D341Med (cell line): ENCODE measurements at places on chromosomes 12 and 14.
A peak's percentile ranks its signal among the peaks of the same experiment; 100 is the strongest.

GRCh38 chr12:67659292-67659691 is 10.7 kb downstream of the DYRK2 start:
- no peak for DNase-seq

- DNase-seq, result no peak
Measured at GRCh38 chr14:59358102-59358501, 107.1 kb downstream of the GPR135 start.

DNA sequence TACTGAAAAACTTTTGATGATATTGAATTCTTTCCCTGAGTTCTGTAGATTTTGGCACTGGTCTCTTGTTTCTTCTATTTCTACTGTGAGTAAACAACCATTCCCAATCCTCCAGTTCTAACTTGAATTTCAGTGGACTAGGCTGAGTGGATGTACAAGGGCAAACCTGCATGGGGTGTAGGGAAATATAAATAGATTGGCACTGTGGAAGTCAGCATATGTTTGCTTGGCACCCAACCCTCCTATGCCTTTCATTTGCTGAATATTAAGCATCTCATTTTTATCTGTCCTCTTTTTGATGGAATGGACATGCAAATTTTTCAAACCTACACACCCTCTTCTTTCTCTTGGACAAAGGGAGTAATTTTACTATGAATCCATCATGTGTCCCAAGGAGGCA is 828.3 kb downstream of the DIO2 start:
- DNase-seq, result no peak

DNA sequence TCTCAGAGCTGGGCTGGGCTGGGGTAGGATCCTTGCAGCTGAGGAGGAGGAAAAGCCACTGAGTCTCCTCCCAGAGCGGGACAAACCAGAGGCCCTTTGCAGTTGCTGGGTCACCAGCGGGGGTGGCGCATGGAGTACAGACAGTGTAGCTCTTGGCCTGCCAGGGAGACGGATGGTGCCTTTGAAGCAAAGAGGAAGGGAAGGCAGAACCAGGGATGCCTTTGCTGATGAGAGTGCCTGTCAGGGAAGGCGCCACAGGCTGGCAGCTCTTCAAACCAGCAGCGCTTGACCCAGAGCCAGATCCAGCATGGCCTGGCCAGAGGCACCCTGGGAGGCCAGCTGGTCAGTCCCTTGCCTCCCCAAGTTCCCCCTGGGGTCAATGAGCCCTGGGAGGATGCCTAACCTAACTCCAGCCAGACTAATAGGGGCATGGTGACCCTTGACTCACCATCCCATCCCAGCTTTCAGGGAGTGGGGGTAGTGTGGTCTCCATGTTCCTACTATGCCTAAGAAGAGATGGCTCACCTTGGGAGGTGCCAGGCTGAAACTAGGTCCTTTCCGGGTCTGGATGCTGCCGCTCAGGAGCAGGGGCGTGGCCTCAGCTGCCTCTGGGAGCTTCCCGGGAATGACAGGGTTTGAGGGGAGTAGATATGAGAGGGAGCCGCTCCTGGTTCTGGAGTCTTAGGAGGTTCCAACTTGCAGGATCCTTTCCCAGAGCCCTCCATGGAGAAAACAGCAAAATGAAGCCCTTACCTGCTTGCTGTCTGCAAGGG is 19.8 kb downstream of the VASH1 start:
- peak; percentile 12 for DNase-seq

DNA sequence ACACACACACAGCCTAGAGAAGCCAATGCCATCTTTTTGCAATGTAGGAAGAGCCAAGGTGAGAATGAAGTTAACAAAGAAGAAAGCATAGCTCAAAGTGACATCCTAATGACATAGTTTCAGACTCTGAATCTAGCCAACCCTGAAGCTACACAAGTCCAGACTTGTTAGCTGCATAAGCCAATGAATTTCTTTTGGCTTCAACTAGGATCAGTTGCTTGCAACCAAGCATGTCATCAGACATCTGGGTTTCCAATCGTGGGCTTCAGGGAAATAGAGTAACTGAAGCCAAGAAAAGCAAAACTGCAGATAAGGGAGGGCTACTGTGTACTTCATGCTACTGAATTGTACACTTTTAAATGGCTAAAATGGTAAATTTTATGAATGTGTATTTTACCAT is 4.4 kb upstream of the GPHN start:
- no peak for DNase-seq

- no peak for DNase-seq
Measured at GRCh38 chr12:25269701-25270100, 19.0 kb upstream of the KRAS start.

- no peak for DNase-seq
Measured at GRCh38 chr12:113837084-113837483, 129.0 kb downstream of the RBM19 start.

GRCh38 chr14:89845346-89845745 is 109.2 kb downstream of the EFCAB11 start:
- no peak for DNase-seq

- DNase-seq, result no peak
Measured at GRCh38 chr14:91021991-91022621, 38.3 kb downstream of the RPS6KA5 start.

GRCh38 chr14:95503365-95504134 is 12.9 kb downstream of the SYNE3 start:
- no peak for DNase-seq

DNA sequence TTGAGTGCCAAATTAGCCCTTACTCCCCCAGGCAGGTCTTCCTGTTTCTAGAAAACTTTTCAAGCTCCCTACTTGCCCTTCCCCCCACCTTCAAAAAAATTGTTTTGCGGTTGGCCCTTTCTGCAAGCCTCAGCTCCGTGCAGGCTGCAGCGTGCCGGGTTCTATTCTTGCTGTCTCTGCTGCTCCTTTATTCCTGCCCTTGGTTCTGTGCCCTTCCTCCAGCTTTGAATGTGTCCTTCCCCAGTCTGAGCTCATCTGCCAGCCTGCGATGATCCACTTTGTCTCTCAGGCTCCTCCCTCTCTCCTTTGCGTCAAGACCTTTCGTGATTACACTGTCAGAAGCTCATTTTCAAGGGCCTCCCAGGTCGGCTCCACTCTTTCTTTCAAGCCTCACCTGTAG is 98.6 kb downstream of the IRF2BPL start:
- no peak for DNase-seq

- peak; percentile 75 for DNase-seq
Measured at GRCh38 chr14:23559010-23559925, 3.2 kb downstream of the THTPA start.

- DNase-seq, result no peak
Measured at GRCh38 chr14:26773906-26774593, 176.2 kb upstream of the NOVA1 start.

- DNase-seq, result no peak
Measured at GRCh38 chr12:304805-305204, 42.2 kb upstream of the SLC6A13 start.

DNA sequence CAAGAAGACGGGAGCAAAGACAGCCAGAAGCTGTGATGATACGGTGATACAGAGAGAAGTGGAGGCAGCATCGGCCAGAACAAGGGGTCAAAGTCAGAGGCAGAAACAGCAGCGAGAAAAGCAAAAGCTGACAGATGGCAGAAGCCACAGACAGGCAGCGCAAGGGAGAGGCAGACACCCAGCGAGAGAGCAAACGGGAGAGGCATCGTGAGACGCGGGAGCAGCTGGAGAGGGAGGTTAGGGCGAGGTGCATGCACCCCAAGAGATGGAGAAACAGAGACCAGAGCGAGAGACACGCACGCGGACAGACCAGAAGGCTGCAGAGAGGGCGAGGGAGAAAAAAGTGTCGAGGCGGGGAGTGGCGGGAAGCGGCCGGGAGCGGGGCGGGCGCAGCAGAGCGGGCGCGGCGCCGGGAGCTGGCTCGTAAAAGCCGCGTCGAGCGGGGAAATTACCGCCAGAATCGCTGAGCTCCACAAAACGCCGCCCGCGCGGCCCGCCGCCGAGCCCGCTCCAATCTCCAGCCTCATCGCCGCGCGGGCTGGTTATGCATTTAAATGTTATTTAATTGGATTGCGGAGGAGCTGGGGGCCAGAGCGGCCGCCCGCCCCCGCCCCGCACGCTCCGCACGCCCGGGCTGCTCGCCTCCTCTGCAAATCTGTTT is 15.6 kb downstream of the SMUG1 start:
- peak; percentile 82 for DNase-seq

GRCh38 chr12:115661112-115661511 is 616.4 kb downstream of the MED13L start:
- DNase-seq, result no peak

DNA sequence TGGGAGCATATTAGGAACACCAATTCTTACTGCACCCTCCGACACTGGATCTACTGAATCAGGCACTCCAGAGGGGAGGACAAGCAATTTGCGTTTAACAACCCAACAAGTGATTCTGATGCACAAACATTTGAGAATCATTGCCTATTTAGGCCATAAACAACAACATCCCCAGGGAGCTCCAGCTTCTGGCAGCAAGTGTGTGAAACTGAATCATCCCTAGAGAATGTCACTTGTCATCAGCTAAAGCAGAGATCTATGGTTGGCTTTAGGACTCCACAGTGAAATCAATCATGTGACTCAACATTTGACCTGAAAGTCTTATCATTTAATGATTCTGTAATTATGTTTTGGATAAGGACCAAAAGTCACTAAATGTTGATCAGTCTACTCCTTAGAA is 505.0 kb upstream of the FLRT2 start:
- DNase-seq, result no peak

DNA sequence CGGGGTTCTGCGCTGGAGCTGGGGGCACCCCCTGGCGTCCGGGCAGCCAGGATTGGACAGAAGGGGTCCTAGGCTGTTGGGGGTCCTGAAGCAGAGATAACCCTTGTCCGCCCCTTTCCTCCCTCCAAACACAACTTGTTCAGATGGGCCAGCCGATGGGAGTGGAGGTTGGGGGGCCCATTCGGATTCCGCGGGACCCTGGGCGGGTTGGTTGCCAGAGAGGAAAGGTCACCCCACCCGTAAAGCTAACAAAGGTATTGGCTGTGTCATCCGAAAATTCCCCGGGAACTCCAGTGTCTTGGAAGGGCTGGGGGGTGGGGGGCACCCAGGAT is 1.3 kb downstream of the FAM222A start:
- DNase-seq, result no peak

- no peak for DNase-seq
Measured at GRCh38 chr14:23445773-23446172, 10.3 kb upstream of the MYH7 start.

DNA sequence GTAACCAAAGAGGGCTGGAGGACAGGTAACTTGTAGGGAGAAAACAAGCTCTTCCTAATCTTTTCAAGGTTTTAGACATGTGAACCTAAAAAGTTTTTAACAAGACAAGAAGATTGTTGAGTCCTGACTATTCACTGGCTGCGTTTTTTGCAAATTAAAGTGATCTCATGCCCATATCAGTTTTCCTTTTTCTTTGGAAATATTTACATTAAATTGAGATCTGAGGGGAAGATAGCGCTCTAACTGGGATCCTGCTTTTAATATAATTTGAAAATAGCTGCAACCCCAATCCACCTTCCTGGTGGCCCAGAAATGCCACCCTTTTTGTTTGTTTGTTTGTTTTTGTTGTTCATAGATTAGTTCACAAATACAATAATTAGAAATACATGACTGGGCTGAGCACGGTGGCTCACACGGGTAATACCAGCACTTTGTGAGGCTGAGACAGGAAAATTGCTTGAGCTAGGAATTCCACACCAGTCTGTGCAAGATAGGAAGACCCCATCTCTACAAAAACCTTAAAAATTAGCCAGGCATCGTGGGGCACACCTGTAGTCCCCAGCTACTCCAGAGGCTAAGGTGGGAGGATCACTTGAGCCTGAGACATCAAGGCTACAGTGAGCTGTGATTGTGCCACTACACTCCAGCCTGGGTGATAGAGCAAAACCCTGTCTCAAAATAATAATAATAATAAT is 2.4 kb upstream of the SSTR1 start:
- DNase-seq, result no peak

- DNase-seq, result no peak
Measured at GRCh38 chr12:124544311-124544970, 23.0 kb downstream of the NCOR2 start.

DNA sequence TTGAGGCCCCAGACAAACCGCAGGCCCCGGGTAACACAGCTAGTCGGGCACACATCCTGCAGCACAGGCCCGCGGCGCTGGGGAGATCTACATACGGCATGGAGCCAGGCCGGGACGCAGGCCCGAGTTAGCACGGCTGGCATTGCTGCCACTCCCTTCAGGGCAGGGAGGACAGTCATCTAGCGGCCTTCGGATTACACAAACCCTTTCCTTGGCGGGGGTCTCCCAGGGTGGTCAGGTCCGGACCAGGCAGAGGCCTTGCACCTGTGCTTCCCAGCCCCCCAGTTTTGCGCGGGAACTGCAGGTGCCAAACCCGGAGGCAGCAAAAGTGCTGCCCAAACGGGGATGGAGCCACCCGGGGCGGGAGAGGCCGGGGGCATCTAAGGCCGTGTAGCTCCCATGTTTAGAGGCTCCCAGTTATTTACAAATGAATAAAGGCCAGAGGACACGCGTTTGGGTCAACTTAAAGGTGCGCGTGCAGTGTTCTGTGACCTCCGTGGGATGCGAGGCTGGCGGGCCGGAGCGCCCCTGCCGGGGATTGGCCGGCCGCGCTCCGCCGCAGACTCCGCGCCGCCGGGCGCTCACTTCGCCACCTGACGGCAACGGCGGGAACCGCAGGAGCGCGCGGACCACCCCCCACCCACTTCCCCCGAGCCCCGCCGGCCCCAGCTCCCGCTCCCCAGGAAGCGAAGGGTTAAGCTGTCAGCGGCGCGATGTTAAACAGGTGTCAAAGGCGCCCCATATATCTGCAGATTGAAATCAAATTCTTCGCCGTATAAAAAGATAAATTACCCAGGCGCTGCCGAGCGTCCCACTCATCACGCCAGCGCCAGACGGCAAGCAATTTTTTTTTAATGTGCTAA is 18.1 kb downstream of the VSX2 start:
- peak; percentile 95 for DNase-seq

GRCh38 chr14:20197459-20197858 is 6.8 kb downstream of the OR11G2 start:
- DNase-seq, result no peak

- DNase-seq, result no peak
Measured at GRCh38 chr12:95224202-95225170, 6.9 kb downstream of the VEZT start.

GRCh38 chr14:31241450-31242114 is 34.0 kb upstream of the HECTD1 start:
- no peak for DNase-seq

DNA sequence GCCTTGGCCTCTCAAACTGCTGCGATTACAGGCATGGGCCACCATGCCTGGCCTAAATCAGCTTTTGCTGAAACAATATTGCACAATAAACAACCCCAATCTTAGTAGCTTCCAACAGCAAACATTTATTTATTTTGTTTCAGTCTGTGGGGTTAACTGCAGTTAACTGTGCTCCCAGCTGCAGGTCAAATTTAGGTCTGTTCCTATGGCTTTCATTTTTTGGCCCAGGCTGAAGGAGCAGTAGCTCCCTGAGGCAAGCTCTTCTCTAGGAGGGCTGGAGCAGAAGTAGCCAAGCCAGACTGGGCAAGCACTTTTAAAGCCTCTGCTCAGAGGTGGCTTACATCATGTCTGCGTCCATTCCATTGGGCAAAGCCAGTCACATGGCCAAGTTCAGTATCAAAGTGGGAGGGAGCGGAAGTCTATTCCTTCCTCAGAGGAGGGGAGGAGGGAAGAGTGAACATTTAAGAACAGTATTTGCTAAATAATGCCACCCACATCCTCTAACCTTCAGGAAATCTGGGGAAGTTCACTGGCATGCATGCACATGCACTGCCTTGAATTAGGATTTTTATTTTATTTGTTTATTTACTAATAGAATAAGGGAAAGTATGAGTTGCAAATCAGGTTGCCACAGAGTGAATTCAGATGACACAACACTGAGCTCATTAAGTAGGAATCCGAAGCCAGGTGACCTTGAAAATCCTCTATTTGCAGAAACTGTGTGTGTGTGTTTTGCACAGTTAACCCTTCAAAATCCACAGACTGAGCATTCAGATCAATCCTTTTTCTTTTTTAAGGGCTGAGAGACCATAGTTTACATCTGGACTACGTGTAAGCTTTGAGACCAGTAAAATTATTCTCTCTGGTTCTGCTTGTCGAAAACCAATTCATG is 122.0 kb upstream of the SEL1L start:
- no peak for DNase-seq
